ENCODE measurements at places on chromosomes 3 and 15.

GRCh38 chr3:15708882-15709677 is 88.7 kb downstream of the ANKRD28 start:
- no peak for DNase-seq

DNA sequence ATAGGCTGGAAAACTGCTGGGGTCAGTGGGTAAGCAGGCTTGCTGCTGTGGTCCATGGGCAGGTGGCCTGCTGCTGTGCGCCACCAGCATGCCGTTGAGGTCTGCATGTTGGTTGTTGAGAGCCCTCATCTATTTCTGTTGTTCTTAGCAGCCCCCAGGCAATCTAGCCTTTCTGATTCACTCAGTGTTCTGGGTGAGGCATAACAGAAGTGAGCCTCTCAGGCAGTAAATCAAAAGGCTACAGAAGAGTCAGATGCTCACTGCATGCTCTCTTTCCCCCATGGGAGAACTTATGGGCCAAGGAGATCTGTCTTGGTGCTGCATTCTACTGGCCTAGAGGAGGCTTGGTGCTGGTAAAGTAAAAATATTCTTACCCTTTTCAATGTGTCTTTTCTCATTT is 67.8 kb upstream of the ATP10A start:
- DNase-seq, result no peak

DNA sequence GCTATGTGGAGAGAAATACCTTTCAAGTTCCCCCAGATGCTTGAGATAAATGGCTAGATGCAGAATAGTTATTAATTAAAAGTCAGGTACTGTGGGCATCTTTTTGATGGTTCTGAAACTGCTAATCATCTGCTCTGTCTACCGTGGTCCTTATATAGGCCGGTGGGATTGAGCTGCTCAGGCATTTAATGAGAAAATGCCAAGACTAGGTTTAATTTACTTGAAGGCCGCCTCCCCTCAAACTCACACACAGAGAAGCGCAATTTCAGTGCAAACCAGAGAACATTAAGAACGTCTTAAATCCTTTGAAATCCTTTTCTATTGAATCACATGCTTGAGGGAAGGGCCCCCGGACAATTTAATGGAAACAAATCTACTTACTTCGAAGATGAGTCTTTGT is 136.4 kb upstream of the CRBN start:
- DNase-seq, result no peak

- DNase-seq, result peak; percentile 62
Measured at GRCh38 chr3:46865031-46865507, 1.8 kb upstream of the MYL3 start.

- no peak for DNase-seq
Measured at GRCh38 chr3:73503781-73504180, 121.0 kb downstream of the PDZRN3 start.

- no peak for DNase-seq
Measured at GRCh38 chr3:54841471-54841870, 86.4 kb downstream of the LRTM1 start.

GRCh38 chr3:194249323-194250097 is 101.6 kb downstream of the CPN2 start:
- no peak for DNase-seq

GRCh38 chr3:4688411-4688810 is 195.3 kb downstream of the ITPR1 start:
- no peak for DNase-seq

DNA sequence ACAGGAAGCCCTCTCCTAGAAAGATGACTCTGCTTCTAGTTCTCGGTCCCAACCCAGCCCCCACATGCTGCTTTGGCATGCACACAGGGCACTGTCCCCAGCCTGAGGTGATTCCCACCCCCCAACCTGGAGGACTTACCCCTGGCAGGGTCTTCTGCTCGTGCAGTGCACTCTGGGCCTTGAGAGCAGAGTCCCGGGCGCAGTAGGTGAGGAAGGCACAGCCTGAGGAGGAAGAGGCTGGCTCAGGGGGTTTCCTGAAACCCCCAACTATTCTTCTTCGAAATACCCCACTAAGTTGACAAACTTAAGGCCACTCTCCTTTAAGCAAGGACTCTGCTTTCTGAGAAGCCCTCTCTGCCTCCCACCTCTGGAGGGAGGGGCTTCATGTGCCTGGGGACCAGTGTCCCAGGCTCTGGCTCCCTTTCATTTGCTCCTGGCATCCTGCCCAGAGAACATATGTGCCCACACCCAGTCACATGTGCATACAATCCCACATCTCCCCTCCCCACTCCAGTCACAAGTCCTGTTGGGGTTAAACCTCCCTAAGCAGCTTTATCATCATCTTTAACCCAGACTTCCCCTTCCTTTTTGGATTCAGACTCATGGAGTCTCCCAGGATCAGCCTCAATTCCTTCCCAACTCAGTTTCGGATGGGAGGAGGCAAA is 4.1 kb downstream of the CELF6 start:
- DNase-seq, result no peak

Data from sigmoid colon (tissue), 7 donors.